ENCODE measurements at places on chromosomes 12 and 14.

DNA sequence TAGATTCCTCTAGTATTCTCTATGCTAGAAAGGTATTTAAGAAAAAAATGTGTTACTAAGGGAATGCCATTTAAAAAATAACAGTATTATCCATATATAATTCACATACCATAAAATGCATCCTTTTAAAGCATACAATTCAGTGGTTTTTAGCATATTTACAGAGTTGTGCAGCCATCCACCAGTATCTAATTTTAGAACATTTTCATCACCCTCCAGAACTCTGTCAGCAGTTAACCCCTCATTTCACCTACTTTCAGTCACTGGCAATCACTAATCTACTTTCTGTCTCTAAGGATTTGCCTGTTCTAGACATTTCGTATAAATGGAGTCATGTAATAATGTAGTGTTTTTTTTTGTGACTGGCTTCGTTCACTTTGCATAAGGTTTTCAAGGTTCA is 33.4 kb downstream of the TBC1D15 start:
- no peak for DNase-seq

- no peak for DNase-seq
These were observed 465.8 kb downstream of the CCER1 start for GRCh38 chr12:90489141-90489540.

GRCh38 chr14:90681929-90682328 is 134.3 kb downstream of the TTC7B start:
- DNase-seq: no peak

- DNase-seq: no peak
These were observed 956.4 kb downstream of the AACS start for GRCh38 chr12:126021675-126022074.

DNA sequence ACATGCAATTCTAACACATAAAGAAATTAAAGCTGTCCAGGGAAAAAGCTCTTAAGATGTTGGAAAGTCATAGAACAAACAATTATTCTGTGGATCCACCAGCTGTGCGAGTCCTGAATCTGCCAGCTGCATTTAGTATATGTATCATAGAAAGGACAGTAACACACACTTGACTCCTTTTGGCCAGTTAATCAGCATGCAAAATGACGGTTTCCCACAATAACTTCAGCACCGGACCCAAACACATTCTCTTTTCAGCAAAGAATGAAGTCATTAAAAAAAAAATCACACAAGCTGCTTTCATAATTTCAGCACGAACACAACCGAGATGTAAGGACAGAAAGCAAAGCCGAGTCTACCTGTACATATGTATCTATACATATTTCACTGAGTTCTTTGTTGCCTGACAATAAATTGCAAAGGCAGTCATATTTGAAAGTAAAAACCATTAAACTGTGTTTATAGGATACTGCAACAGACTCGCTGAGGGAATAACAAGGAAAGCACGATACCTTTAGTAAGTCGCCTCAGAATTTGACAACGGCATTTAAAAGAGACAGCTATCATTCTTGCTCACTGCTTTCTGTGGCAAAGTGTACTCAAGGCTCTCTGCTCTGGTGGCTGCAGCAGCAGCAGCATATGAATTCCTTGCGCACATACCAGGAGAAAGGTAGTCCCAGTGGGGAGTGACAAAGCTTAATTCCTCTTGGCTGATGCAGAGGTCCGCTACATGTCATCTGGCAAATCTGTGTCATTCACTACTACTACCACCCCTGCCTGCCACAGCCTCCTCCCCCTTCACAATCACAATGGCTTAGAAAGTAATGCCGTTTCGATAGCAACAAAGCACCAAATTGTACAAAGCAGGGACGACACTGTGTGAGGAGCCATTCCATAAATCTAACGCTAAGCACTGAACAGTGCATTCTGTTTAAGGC is at the start of gene GRIP1:
TSS of gene GRIP1 (minus strand) at position 739 of the 938 bp plus-strand sequence. CDS start at position 567, 172 bp downstream.
- DNase-seq: no peak

DNA sequence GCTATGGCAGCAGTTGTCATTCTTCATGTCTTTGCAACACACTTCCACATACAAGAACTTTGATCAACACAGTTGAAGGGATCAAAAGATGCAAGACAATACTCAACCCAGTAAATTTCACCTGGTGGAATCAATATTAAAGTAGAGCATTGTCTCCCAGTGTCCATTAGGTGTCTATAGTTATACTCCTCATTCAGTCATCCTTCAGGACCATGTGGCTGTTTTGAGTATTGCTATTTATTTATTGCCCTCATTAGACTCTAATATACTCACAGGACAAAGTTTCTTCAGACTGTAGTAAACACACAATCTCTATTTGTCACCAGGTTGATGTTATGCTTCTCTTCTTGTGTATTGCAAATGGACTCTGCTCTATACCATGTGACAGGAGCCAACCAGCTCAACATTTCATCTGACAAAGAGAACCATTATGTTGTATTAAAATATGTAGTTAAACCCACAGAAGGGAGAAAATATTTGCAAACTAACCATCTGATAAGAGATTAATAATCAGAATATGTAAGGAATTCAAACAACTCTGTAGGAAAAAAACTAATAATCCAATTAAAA is 146.6 kb downstream of the TGFB3 start:
- no peak for DNase-seq

DNA sequence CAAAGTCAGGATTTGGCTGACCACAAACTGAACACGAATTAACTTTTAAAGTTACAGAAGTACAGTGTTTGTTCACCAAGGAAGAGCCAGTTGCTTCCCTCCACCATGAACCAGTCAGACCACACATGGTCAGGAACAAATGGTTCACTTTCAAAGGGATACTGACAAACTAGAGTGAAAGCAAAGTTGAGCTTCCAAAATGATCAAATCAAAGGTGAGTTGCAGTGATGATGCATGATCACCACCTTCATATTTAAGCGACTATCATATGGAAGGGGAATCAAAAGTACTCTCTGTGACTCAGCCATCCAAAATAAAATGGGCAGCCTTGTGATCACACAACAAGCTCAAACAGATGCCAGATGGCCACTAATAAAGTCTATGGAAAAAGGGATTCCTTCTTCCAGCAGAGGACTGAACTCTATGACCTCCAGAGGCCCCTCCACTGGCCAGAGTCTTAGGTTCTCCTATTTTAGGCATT is 13.1 kb downstream of the NT5DC3 start:
- no peak for DNase-seq

- DNase-seq: no peak
These were observed 329.8 kb downstream of the MED13L start for GRCh38 chr12:115947696-115948062.

All from CD4-positive, alpha-beta T cell treated with Interleukin-6 at 100 ng/mL for 8 hours (primary cell).